ENCODE measurements at places on chromosomes 5 and 9.

- peak; percentile 98 for DNase-seq
Measured at GRCh38 chr9:134811673-134812342, 68.8 kb upstream of the FCN2 start.

GRCh38 chr9:120353506-120353905 is 226.5 kb downstream of the CDK5RAP2 start:
- peak; percentile 51 for DNase-seq

DNA sequence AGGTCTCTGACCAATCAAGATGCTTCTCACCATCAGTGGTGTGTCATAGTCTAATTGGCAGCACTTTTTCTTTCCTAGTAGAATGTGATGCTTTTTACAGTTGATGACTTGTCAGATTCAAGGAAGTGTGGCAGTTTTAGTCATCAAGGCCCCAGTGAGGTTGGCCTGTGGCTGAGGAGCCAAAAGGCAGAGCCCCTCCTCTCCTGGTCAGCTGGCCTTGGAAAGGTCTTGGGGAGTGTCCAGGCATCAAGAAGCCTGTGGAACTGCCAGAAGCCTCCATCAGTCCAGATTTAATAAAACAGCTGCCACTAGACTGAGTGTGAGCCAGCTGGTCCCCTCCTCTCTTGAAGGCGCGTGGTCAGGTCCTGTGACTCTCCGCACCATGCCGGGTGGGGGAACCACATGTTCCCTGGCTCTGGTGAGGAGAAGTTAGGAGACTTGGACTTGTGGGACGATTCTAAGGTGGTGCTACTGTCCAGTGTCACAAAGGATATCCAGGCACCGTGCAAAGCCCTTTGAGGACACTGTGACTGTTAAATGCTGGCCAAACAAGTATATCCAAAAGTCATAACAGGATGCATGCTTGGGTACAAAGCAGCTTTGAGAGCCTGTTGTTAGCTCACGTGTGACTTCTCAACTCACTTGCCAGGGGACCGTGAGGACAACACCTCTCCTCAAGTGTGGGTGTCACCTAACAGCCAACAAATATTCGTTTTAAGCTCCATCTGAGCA is 6.1 kb upstream of the ANGPTL2 start:
- peak; percentile 34 for DNase-seq

DNA sequence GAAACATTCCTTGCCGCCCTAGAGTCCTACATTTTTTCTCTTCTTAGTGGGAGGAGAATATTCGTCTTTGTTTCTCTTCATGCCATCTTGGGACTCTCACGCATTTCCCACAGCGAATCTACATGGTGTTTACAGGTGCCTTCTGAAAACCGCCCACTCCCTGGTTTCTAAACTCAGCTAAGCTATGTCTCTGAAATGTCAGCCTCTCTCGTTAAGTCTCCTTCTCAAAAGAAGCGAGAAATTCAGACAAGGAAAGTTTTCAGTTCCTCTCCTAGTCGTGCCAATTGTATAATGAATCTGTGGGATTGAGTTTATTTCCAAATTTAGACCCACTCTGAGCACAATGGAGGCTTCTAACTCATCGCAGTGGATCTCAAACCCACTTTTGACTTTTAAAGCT is 186.8 kb upstream of the NFIB start:
- no peak for DNase-seq

- peak; percentile 32 for DNase-seq
Measured at GRCh38 chr5:179805529-179806249, 977 bp downstream of the MGAT4B start.

Data from fibroblast of skin of scalp (primary cell).